ENCODE measurements at places on chromosomes 4 and X. TPM values are rescaled to one million over a fixed set of nuclear protein-coding genes. Genes with fewer than 3 reads are reported as not detected.

DNA sequence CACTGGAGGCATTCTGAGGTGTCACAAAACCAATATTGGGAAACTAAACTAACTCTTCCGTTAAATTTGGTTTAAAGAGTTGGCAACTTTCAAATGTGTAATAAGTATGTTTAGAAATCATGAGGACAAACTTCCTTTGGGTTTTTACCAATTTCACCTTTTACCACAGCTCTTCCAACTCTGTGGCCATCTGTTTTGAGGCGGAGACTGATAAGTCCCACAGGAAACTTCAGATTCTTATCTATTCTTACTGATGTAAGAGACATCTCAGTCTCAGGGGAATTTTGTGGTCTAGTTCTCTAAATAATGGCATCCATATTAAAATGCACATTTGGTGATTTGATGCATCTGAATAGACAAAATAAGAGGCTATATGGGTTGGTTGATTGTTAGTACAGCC is 229.2 kb upstream of the AFF2 start:
- DNase-seq = no peak

DNA sequence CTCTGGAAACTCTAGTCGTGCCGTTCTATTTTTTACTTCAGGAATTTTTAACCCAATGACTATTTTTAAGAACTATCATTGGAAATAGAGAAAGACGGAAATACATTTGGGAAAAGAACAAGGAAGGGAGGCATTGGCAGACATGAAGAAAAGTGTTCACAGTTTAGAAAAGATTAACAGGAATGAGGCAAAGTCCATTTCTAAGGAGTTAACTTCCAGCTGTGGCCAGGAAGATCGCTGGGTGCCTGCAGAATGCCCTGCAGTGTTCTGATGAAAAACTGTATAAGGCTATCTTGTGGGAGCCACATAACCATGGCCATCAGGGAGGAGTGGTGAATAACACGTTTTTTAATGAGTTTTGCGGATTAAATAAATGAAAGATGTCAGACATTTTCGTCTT is 150.6 kb upstream of the VCX3A start:
- no peak for DNase-seq

The PPP1R2C gene
- polyA plus RNA-seq = not detected

The DCAF16 gene
- 26.5 TPM for polyA plus RNA-seq

The ANK2 gene
- 14.2 TPM for polyA plus RNA-seq

- DNase-seq = no peak
Observed at GRCh38 chr4:128913228-128913627, 103.7 kb downstream of the JADE1 start.

GRCh38 chr4:8399298-8399697 is 41.2 kb downstream of the ACOX3 start:
- no peak for DNase-seq

The ARHGAP6 gene
- polyA plus RNA-seq = 0.44 TPM

DNA sequence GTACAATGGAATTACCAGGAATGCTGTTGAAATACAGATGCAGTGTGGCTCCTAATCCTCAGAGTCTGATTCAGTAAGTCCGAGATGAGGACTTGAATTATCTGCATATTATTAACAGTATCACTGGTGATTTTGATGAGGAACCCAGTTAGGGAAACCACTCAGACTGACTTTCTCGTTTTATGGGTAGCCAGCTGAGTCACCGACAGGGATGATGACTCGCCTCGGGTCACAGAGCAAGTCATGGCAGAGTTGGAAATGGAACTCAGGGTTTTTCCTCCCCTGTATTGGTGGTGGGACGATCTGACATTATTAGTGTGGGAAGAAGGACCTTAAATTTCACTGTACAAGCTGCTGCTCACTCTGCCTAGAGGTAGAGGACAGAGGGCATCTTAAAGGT is 51.3 kb downstream of the RTL9 start:
- DNase-seq = no peak

DNA sequence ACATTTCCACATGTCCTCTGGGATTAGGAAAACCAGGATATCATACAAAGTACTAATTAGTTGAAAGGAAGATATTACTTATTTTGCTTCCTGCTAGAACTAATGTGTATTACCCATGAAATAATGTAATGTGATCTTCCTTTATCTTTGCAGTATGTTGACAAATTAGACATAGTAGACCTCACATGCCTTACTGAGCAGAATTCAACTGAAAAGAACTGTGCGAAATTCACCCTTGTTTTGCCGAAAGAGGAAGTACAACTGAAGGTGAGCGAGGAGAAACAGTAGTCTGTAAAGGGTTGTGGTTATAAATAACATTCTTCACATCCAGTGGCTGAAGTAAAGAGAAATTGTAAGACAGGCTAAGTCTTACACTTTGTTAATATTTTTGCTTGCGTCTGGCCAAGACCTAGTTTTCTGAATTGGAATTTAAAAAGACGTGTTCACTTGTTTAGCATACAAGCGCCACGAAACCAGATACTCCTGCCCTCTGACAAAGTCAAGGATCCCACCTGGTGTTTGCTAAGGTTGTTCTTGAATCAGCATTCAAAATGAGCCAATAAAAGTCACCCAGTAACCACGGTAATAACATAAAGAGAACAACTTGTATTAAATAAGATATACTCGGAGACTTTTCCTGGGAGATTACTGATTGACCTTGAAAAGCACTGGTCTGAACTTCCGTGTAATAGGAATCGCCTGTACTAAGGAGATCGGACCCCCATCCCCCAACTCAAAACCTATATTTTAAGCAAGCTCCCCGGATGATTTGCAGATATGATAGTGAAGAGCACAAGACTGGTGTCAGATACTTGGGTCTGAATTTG is 16.9 kb downstream of the STAP1 start:
- no peak for DNase-seq

DNA sequence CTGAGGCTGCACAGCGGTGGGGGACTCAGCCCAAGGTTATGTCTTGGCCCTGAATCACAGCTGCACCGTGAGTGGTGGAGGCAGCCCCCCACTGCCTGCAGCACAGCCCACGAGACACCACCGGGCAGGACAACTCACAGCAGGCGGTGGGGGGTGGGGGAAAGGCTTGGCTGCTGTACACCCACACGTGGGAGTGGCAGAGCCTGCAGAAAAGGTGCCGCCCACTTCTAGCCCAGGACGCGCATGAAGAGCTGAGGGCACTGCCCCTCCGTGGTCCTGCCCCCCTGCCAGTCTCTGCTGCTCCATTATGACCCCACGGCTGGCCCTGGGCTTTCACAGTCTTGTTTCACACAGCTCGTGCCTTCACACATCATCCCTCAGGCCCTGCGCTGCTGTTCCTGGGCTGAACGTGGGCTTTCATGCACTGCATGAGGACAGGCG is 40.8 kb downstream of the FGFRL1 start:
- no peak for DNase-seq

The SPANXD gene
- polyA plus RNA-seq = not detected

- DNase-seq = no peak
Observed at GRCh38 chr4:36286481-36286871, 5.1 kb downstream of the DTHD1 start.

DNA sequence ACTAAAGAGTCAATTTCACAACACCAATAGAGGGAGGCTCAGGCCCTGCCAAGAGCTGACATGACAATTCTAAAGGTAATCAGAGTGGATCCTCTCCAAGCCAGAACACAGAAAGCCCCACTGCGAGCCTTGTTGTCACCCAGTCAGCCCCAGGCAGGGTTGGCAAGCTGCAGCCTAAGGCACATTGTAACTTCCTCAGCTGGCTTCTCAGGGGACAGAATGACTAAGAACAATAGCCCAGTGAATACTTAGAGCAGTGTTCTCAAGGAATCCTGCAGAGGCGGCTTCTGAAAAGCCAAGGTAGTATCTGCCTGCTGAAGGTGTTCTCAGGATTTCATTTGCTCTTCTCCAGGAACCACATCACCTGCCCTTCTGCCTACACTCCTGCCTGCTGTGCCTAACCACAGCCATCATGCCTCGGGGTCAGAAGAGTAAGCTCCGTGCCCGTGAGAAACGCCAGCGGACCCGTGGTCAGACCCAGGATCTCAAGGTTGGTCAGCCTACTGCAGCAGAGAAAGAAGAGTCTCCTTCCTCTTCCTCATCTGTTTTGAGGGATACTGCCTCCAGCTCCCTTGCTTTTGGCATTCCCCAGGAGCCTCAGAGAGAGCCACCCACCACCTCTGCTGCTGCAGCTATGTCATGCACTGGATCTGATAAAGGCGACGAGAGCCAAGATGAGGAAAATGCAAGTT is at the start of gene MAGEB4:
Gene MAGEB4, plus strand, starts transcription at position 277 of the 692 bp plus-strand sequence. Its CDS starts 136 bp downstream, at position 413.
- no peak for DNase-seq

DNA sequence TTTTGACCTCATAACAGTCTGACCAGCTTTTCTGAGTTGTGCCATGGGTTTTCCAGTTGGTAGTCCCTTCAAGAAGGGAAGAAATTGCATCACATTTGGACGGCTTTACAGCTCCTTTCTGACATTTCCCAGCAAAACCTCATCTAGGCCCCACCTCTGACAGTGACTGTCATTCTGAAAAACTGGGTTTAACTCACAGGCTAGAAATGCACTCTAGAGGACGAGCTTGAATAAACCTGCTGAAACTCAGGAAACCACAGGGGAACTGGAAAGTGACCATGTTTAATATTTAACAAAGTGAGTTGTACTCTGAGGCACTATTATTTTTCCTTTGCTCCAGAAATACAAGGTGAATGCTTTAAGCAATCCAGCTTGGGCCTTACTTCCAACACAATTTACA is 434.3 kb upstream of the RASGEF1B start:
- no peak for DNase-seq

The LPAR4 gene
- 6.4 TPM for polyA plus RNA-seq

DNA sequence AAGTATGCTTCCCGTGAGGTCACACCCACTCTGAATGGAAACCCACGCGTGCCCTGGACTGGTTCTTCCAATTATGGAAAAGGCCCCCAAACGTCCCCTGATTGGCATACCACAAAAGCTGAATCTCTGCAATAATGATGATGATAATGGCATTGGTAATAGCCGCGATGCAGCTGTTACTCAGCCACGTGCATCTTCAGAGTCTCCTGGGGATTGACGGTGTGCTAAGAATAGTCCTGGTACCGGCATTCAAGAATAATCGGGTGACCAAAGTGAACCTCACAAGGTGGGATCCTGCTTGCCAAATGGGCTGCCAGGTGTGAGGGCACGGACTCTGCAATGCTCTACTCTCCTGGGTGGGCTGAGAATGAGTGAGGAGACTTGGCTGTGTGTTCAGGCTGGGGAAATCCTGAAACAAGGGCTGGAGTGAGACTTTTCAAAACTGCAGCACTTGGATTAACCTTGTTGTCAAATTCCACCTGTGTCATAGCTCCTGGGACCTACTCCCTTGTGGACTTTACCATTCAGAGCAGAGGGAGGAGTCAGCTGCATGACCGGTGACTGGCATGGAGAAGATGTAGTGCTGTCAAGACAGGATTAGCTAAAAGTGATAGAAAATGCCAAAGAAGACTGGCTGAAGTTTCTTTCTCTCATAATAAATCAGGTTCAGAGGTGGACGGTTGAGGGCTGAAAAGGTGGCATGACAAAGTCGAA is 615.4 kb downstream of the MID1IP1 start:
- DNase-seq = no peak

- no peak for DNase-seq
Observed at GRCh38 chr4:98026362-98026761, 116.9 kb downstream of the STPG2 start.

- DNase-seq = no peak
Observed at GRCh38 chrX:154023276-154024000, 3.7 kb upstream of the IRAK1 start.

- DNase-seq = peak; percentile 82
Observed at GRCh38 chr4:88177983-88178625, 19.7 kb upstream of the ABCG2 start.

GRCh38 chr4:113524096-113524495 is 237.4 kb downstream of the CAMK2D start:
- no peak for DNase-seq

DNA sequence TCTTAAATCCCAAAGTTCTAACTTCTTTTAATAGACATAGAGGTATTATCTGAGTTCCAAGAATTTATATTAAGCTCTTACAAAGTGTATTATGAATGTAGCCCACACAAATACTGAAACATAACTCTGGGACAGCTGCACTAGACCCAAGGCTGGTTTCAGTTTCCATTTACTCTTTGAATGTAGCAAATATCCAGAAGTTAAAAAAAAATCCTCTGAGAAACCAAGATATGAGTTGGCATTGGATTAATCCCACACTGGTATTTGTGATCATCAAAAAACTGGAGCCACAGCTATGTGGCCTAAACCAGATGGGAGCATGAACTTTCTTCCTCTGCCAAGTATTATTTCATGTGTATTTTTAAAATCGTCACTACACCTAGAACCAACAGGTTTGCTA is 23.6 kb upstream of the SMPX start:
- no peak for DNase-seq

DNA sequence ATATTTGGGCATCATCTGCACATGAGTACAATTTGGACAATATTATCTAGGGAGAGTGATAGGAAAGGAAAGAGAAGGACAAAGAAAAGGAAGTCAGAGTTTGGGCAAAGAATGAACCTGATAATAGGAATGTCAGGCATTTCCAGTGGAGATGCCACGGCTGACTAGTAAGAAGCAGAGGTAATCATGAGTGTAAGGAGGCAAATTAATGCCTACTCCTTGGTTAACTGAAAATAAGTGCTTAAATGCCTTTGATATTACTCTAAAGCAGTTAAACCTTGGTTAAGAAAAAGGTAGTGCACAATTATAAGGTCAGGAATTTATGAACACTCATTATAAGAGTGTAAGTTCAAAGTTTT is 99.2 kb upstream of the DDIT4L start:
- no peak for DNase-seq

The FAM156B gene
- 36.2 TPM for polyA plus RNA-seq

GRCh38 chrX:38973322-38973721 is 172.1 kb downstream of the MID1IP1 start:
- DNase-seq = no peak

The AMTN gene
- polyA plus RNA-seq = not detected

DNA sequence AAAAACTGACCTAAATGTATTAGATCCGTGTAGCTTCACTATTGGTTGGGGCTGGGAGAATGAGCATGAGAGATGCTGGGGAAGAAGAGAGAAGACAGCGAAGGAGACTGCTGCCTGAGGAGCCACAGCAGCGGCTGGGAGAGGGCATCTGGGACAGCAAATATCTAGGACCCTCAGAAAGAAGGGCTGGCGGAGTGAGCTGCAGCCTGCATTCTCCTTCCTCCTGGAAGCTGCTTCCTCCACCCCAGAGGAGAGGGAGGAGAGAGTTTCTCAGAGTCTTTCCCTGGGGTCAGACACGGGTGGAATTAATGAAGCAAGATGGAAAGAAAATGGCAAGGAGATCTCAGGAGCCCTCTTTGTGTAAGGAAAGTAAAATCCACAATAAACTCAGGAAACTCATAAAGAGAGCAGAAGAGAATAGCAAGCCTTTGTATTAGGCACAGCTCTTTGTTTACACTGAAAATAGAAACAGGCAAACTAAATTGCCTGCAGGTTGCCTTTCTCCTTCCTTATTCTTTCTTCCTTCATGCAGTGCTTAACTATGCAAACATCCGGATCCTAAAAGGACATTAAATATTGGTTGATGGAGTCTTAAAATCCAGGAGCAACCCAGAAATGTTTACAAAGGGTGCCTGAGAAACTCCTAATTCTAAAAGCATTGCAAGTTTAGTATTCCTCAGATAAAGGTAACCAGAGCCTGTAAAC is 130.3 kb upstream of the GALNT7 start:
- DNase-seq = no peak

The CCDC120 gene
- 8.6 TPM for polyA plus RNA-seq

Measured in H1 (cell line).